Frontal cortex (tissue), 4 donors: ENCODE measurements at places on chromosomes 1 and 21.

- no peak for DNase-seq
These were observed 668 bp downstream of the KIF14 start for GRCh38 chr1:200619894-200620272.

DNA sequence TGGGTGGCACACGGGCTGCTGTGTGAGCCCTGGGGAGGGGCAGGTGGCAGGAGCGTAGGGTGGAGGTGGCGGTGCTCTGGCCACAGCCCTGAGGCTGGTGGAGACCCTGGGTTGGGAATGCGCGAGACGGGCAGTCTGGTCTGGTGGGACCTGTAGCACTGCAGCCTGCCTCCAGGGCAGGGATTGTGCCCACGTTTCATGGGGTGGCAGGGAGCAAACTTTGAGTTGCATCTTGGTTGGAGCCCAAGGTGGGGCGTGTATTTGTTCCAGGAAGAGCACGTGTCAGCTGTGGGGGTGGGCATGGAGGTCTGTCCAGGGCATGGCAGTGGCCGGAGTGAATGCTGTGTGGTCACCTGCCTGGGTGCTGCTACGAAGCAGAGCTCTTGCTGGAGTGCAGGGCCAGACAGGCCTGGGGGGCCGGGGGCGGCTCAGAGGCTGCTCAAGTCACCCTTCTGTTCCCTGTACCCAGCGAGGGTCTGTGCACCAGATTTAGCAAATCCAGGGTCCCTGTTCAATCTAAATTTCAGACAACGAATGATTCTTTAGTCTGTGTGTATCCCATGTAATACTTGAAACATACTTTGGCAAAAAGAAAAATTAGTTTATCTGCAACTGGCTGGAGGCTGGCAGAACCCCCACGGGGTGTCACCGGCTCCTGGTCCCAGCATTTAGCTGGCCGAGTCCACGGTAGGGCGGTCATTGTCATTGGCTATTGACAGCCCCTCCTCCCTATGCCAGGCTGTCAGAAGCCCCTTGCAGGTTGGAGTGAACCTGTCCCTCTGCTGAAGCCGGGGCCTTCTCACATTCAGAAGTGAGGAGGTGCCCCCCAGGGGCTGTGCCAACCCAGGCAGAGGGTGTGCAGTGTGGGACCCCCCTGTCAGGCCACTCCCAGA is 27.3 kb downstream of the KRTAP10-1 start:
- DNase-seq, result no peak

DNA sequence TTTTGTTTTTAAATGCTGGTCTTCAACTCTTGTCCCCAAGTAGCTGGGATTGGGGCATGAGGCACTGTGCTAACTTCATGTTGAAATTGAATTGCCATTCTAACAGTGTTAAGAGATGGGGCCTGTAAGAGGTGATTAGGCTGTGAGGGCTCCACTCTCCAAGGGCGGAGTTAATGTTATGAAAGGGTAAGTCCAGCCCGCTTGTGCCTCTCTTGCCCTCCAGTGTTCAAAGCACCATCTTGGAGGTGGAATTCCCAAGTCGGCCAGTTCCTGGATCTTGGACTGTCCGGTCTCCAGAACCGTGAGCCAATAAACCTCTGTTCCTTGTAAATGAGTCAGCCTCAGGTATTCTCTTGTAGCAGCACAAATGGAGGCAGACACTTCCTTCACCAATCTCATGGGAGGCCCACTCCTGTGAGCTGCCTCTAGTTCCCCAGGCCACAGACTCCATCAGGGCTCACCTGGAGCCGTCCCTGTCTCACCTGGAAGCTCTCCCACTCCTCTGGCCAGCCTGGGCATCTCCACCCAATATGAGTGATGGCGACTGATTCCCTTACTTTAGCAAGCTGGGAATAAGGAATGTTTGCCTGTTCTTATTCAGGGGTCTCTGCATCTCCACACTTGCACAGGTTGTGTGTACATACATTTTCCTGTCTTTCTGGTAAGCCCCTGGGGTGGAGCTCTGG is 15.5 kb downstream of the IBA57 start:
- DNase-seq, result no peak

DNA sequence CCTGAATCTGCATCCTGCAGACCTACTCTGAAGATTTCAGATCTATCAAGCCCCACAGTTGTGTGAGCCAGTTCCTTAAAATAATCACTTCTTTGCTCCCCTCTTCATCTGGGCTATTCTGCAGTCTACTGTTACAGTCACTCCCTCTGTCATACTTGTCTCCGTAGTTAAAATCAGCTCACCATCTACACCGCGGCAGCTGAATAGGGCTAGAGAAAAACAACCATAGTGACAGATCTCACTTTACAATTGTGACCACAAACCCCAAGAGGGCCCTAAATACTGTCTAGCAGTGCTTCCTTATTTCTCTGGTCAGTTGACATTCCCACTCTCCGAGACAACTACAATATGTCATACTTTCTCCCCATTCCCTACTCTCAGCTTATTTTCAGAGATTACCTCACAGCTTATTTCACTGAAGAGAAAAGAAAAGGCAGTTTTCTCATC is 12.9 kb downstream of the DESI2 start:
- DNase-seq, result no peak
